ENCODE measurements at places on chromosomes 2 and 18. TPM values are rescaled to one million over a fixed set of nuclear protein-coding genes. Genes with fewer than 3 reads are reported as not detected.

MC2R gene
- not detected for total RNA-seq

PGAP1 gene
- total RNA-seq = 13.2 TPM

SLC19A3 gene
- total RNA-seq = not detected

PLCD4 gene
- 1.3 TPM for total RNA-seq

RAX gene
- not detected for total RNA-seq

IL1R2 gene
- not detected for total RNA-seq

KIF1A gene
- total RNA-seq = not detected

WBP1 gene
- 32.8 TPM for total RNA-seq

WDSUB1 gene
- 4.6 TPM for total RNA-seq

CRYGC gene
- not detected for total RNA-seq

ATOH8 gene
- not detected for total RNA-seq

SYT4 gene
- total RNA-seq = not detected

GDF7 gene
- under 0.01 TPM for total RNA-seq

C2orf80 gene
- total RNA-seq = not detected

NEDD4L gene
- 35.9 TPM for total RNA-seq

CDK15 gene
- total RNA-seq = not detected

OTOS gene
- not detected for total RNA-seq

ST8SIA5 gene
- total RNA-seq = not detected

ARHGAP25 gene
- 0.43 TPM for total RNA-seq

FARSB gene
- total RNA-seq = 22.0 TPM

ANKRD12 gene
- total RNA-seq = 16.9 TPM
